Activated CD4-positive, alpha-beta T cell treated with anti-CD3 and anti-CD28 coated beads, Interleukin-2, amount 50 U/mL, for 1 hour (primary cell): ENCODE measurements at places on chromosomes 3 and 15.

GRCh38 chr3:87674397-87675161 is 384.2 kb downstream of the CGGBP1 start:
- no peak for DNase-seq

GRCh38 chr15:90154861-90155626 is 46.1 kb upstream of the SEMA4B start:
- DNase-seq, result no peak

- no peak for DNase-seq
Measured at GRCh38 chr3:161137260-161137659, 32.1 kb upstream of the B3GALNT1 start.

DNA sequence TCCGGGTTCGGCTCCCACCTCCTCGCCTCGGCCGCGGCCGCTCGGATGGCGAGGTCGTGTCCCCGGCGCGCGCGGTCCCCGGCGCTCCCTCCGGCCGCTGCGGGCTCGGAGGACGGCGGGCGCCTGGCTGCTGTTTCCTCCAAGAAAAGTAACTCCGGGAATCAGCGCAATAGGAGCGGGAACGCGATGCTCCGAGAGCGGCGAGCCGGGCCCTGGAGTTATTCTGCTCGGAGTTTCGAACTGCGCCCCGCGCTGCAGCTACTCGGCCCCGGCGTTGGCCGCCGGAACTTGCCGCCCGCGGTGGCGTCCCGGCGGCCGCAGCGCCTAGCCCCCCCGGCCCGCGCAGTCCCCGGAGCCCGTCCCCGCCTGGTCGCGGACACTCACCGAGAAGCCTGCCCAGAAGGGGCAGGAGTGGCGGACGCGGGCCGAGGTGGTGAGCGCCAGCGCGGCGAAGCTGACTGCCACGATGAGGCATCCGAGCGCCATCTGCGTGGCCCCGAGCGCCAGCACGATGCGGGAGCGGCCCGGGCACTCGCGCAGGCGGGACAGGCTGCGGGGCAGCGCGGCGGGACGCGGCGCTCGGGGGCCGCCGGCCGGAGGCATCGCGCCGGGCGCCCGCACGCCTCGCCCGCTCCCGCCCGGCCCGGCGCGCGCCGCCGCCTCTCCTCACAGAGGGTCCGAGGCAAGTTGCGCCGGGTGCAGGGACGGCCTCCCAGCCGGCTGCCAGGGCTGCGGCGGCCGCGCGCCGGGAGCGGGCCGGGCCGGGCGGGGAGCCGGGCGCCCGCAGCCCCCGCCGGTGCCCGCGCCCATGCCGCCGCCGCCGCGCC is 251.9 kb downstream of the TJP1 start:
- no peak for DNase-seq

- DNase-seq, result no peak
Measured at GRCh38 chr15:29233566-29233965, 36.1 kb downstream of the NSMCE3 start.

DNA sequence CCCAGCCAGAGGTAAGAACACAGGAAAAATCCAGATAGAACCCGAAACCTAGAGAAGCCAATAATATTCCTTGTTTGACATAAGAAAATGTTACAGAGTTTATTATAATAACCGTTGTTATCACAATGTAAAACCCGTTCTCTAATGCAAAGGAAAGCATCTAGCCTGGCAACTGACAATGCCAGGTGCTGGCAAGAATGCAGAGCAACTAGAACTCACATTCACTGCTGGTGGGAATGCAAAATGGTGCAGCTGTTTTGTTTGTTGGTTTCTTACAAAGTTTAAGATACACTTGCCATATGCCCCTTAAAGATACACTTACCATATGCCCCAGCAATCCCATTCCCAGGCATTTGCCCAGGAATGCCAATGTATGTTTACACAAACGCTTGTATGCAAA is 23.4 kb downstream of the VPS39 start:
- DNase-seq, result no peak

DNA sequence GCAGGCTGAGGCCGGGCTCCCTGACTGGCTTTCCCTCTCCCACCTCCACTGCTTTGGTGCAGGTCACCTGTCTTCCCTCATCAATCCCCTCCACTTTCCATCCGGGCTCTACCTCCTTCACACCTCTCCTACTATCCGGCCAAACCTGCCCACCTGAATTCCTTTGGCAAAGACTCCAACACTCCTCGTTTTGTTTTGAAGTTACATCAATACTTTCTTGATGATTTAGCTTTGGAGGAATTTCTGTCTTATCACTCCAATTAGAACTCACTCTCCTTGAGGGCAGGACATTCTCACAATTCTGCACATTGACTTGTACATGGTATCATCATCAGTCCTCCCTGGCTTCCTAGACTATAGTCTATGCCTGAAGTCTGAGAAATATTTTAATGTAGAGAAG is 20.4 kb downstream of the LDHAL6B start:
- no peak for DNase-seq

DNA sequence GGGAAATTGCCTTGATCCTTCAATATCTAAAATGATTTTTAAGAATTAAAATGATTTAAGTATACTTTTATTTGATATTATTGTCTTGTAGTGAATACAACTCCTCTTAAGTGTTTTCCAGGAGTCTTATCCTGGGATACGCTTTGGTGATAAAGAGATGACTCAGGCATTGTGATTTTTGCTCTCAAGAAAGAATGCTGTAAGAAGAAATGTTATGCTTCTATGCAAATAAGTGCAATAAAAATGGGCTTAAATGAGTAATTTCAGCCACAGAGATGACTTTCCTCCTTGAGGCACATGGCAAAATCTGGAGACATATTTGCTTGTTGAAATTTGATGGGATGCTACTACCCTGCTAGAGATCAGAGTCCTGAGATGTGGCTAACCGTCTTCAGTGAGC is 358.6 kb upstream of the BCHE start:
- DNase-seq, result no peak

GRCh38 chr15:37891766-37892368 is 42.6 kb upstream of the TMCO5A start:
- no peak for DNase-seq

- DNase-seq, result no peak
Measured at GRCh38 chr15:45355860-45356259, 22.5 kb downstream of the GATM start.

- DNase-seq, result no peak
Measured at GRCh38 chr15:25724899-25725298, 138.2 kb downstream of the ATP10A start.

DNA sequence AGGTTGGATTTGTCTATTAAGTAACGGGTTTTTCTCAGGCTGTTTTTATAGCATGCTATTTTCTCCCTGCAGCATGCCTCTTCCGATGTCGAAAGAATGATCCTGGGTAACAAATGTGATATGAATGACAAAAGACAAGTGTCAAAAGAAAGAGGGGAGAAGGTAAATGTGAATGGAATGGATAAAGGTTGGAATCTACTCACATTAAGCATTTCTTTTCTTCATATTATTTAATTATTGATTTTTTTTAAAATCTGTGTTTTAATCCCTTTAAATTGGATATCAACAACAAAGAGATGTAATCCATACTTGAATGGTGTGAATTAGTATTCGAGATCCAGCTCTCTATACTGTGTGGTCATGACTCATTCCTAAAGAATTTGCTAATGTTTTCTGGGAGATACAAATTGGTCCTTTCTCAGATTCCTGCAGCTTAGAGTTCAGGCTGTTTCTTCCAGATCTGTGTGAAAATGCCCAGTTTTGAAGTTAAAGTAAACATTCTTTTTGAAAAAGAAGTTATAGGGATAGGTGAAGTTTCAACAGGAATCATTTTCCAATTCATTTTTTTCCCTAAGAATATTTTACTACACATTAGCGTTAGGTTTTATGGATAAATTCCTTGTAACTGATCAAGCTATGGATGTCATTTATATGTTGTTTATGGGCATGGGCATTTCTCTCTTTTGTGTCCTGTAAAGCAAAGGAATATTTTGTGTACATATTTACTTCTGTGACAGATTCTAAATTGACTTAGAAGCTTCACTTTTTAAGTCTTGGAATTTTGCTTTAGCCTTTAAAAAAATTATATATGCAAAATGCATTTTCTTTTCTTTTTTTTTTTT is 20.8 kb upstream of the APH1B start:
- DNase-seq, result no peak

DNA sequence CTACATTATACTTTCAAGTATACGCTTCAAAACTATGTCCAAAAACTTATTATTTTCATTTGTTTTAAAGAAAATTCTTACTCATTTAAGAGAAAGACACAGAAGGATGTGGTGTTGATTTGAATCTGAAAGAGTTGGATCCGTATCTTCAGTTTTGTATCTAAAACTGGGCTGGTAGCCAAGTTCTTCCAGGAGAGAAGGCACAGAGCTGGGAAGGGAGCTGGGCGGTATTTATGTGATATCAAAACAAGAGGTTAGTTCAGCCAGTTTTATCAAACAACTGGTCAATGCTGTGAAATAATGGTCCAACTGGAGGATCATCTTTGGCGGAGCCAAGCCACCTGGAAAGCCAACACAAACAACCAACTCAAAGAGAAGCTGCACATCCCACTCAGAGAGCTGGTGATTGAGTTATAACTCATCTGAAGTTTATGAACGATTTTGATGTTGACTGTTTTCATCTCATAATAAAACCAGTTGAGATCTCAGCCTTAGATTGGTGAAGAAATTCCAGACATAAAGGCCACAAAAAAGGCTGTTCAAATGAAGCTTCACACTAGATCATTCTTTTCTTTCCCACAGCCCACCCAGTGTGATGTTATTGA is 489.6 kb upstream of the RASGRP1 start:
- DNase-seq, result no peak

- DNase-seq, result no peak
Measured at GRCh38 chr3:29153811-29154210, 127.1 kb upstream of the RBMS3 start.

- no peak for DNase-seq
Measured at GRCh38 chr15:68989541-68990230, 24.8 kb upstream of the NOX5 start.

GRCh38 chr3:126964950-126965349 is 18.0 kb upstream of the PLXNA1 start:
- DNase-seq, result no peak

GRCh38 chr3:117433427-117433826 is 723.8 kb downstream of the TUSC7 start:
- DNase-seq, result no peak

DNA sequence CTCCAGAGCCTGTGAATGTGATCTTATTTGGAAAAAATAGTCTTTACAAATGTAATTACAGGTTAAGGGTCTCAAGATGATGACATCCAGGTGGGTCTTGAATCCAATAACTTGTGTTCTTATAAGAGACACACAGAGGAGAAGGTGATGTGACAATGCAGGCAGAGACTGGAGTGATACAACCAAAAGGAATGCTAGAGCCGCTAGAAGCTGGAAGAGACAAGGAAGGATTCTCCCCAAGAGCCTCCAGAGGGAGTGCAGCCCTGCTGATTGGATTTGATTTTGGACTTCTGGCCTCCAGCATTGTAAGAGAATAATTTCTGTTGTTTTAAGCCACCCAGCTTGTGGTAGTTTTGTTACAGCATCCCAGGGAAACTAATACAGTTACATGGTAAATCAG is 9.7 kb downstream of the MYH15 start:
- DNase-seq, result no peak

DNA sequence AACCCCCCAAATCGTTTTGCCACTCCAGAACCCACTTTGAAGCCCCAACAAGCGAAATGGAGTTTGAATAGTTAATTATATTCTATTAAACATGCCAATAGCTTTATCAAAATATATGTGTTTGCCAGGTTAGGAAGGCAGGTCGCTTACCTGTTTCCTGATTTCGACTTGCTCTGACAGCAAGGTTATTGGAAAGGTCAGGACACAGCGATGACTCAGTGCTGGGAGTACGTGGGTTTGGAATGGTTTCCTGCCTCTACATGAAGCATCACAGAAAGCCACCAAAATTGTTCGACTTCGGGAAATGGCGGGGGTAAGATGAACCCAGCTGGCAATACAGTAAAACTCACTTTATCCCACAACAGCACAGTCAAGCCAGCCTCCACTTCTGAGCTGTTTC is 135.6 kb upstream of the ABI3BP start:
- no peak for DNase-seq

DNA sequence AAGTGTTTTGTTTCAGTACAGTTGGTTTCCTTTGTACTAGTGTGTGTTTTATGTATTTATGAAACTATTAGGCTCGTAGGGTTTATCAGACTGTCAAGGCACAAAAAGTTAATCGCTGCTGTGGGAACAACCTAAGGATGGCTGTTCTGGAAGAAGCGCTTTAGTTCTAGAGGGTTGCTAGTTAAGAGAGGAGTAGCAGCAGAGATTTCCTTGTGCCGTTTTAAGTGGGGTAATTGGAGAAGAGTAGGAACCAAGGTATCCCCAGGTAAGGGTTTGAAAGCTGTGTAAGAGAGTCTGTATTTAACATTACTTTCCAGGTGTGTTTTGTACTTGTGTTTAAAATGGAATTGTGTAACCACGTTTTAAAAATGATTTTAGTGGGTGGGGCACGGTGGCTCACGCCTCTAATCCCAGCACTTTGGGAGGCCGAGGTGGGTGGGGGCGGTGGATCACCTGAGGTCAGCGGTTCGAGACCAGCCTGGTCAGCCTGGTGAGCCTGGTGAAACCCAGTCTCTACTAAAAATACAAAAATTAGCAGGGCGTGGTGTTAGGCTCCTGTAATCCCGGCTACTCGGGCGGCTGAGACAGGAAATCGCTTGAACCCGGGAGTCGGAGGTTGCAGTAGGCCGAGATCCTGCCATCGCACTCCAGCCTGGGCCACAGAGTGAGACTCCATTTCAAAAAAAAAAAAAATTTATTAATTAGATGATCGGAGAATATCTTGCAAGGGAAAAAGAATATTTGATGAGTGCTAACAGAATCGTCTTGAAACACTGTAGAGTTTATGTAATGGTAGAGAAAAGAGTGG is 2.6 kb downstream of the MORF4L1 start:
- DNase-seq, result no peak

DNA sequence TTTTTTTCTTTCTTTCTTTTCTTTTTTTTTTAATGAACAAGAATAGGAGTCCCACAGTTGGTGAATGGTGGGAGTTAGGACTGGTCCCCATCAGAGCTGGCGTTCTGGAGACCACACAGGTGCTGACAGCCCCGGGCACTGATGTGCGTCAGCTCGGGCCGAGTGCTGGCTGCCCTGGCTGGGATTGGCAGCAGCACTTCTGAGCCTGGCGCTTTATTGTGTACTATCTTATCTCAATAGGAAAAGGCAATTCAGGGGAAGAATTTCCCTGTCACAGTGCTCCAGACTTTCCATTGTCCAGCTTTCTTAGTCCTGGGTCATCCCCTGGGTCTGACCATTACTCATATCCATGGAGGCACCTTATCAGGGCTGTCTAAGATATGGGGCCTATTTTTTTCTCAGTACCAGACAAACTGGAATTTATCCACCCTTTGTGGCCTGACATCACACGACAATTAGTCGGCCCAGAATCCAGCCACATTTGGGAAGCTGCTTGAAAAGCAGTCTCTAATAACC is 54.1 kb downstream of the TMEM44 start:
- no peak for DNase-seq

DNA sequence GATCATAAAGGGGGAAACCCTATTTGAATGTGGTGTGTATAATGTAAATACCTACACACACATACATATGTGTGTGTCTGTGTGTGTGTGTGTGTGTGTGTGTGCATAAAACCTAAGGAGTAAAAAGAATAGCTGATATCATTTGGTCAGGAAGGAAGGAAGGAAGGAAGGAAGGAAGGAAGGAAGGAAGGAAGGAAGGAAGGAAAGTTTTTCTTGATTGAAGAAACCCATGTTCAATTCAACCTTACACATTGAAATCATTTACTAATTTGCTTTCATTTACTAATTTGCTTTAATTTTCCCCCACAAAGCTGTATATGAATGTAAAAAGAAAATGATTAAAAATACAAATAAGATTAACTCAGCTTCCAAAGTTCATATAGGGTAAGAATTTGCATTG is 386.6 kb downstream of the ROBO2 start:
- DNase-seq, result no peak

- no peak for DNase-seq
Measured at GRCh38 chr3:14133188-14133800, 8.4 kb downstream of the TMEM43 start.

GRCh38 chr3:9780458-9780812 is 10.7 kb upstream of the CAMK1 start:
- no peak for DNase-seq
